ENCODE measurements at places on chromosomes 5 and 9.

GRCh38 chr9:111961009-111961408 lies 64.4 kb downstream of the UGCG start:
- no peak for DNase-seq

GRCh38 chr5:72122602-72123001 lies 15.3 kb downstream of the MAP1B start:
- no peak for DNase-seq

DNA sequence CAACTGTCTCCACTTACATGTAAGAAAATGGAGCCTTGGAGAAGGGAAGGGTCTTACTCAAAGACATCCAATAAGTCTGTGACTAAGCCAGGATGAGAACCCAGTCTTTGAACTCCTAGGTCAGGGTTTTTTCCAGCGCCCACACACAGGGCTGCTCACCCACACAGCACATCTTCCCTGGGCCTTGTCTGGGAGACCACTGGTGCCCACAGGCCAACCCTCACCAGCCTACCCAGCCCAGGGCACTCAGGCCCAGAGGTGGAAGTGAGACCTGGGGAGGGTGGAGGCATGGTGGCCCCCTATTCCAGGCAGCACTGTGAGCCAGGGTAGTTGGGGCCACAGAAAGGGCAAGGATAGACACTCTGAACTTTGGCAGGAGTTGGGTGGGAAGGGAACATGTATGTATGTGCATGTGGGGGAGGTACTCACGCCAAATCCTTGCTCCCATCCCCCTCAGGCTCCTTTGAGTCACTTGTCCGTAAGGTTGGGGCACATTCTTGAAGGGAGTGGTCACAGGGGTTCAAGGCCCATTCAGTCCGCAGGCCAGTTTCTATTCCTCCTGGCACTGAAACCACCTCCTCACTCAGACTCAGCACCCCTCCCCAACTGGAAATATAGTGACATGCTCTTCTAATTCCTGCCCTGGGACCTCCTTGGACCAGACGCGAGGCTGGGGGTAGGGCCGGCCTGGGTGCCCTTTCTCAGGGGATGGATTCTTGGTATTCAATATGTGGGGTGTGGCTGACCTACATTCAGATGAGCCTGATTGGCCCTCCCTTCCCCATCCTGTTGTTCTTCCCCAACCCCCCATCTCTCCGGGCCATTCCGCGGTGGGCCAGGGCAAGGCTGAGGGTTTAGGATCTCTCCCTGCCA lies 2.9 kb upstream of the SLC4A9 start:
- DNase-seq = no peak

DNA sequence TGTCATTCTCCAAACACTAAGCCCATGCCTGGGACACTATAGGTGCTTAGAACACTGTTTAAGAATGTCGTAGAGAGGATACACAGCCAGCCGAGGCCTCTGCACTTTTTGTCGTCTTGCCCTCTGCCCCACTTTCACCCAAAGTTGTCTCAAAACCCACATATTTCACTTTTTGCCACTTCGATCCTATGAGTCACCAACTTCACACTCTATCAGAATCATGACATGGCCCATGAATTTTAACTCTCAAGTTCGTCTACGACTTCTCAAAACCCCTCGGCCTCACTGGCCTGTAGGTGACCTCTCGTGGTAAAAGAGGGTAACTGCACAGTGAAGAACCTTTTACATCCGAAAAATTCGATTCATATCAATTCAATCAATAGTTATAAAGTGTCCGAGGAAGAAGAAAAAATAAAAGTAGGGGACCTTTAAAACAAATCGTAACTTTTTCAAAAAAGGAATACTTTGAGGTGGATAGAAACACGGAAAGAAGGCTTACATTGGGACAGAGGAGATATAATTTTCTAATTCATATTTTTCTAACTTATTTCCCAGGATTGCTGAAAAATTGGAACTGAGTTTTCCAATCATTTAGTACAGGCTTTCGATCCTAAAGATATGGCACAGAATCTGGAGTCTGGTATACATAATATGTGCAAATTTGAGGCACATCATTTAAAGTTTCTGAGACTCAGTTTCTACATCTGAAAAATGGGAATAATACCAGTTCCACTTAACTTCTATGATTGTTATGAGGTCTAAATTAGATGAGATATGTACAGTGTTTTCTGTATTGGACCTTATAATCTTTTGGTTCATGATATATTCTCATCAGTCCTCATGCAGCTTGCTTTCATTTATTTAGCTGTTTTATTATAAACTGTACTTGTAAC lies 122.6 kb downstream of the APBA1 start:
- DNase-seq = no peak

- DNase-seq = peak; percentile 56
Observed at GRCh38 chr5:57175551-57176309, 1.9 kb downstream of the GPBP1 start.

DNA sequence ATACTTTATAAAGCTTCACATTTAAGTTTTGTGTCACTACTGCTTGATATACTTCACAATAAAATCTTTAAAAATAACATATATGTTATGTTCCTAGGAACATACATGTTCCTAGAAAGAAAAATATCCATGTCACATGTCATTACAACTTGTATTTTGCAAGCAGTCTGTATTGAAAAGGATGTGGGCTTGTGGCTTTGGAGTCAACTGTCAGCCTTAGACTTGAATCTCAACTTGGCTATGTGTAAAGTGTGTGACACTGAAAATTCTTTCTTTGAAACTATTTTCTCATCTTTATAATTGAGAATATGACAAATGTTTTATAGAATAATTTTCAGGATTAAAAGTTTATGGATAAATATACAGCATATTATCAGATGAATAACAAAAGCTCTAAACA lies 273.1 kb downstream of the KIAA0825 start:
- no peak for DNase-seq

DNA sequence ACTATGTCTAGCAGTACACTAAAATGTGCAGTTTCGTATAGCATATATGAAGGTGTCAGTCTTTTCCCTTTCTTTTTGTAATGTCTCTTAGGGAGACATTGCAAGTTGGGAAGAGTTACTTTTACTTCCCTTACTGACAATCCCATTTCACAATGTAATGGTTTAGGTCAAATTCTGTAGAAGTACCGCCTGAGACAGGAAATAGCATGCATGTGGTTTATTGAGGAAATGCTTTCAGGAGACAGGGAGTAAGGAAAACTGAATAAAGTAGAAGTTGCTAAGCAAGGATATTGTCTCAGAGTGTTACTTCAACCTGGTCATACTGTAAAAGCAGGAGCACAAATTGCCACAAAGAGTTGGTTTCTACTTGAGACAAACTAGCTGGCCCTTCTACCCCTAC lies 32.1 kb upstream of the MSANTD3 start:
- no peak for DNase-seq

- no peak for DNase-seq
Observed at GRCh38 chr5:37792975-37793631, 46.7 kb downstream of the GDNF start.

DNA sequence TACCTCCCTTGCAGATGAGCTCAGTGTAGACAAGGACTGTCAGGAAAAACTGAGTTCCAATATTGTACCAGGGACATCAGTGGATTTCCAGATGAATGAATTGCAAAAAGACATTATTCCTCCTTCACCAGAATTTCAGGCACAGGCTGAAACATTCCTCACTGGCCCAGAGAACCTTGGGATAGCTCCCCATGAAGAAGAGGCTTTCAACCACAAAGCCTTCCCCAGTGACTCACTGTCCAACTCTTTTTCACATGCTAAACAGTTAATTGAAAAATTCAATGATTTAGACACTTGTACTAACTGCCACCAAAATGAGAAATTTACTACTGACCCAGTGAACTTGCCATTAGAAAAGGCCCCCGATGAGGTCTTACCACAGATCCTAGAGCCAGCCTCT lies 144.5 kb downstream of the UNC13B start:
- no peak for DNase-seq
